ENCODE measurements at places on chromosomes 12 and 14.
A peak's percentile ranks its signal among the peaks of the same experiment; 100 is the strongest.

DNA sequence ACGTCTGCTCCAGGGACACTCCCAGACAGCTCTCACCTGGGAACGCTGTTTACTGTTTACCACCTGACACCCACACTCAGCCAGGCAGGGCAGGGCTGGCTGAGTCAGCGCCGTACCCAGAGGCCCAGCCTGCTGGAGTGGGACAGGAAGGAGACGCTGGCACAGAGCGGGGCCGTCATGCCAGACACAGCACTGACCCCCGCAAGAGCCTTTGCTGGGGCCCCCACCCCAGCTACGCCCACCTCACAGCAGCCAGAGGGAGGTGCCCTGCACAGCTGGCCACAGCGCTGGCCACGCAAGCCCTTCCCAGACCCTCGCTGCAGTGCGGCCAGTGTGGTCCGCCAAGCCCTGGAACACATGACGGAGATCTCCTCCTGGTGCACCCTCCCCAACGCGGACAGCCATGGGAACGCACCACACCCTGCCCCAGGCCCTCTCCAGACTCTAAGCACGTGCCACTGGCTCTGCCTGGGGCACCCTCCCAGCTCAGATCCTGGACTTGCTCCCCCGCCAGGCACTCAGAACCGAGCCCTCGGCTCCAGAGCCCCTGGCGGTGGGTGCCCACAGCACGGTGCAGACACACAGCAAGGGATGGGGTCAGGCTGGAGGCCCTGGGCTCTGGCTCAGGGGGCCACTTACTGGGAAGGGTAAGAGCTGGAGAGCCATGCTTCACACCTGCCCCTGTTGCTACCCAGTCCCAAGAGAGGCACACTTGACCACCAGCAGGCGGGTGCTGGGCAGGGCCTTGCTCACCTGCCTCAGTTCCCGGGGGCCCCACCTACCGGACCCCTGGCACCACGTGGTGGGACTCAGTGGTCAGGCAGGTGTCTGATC is 5.7 kb downstream of the AHNAK2 start:
- DNase-seq: no peak

DNA sequence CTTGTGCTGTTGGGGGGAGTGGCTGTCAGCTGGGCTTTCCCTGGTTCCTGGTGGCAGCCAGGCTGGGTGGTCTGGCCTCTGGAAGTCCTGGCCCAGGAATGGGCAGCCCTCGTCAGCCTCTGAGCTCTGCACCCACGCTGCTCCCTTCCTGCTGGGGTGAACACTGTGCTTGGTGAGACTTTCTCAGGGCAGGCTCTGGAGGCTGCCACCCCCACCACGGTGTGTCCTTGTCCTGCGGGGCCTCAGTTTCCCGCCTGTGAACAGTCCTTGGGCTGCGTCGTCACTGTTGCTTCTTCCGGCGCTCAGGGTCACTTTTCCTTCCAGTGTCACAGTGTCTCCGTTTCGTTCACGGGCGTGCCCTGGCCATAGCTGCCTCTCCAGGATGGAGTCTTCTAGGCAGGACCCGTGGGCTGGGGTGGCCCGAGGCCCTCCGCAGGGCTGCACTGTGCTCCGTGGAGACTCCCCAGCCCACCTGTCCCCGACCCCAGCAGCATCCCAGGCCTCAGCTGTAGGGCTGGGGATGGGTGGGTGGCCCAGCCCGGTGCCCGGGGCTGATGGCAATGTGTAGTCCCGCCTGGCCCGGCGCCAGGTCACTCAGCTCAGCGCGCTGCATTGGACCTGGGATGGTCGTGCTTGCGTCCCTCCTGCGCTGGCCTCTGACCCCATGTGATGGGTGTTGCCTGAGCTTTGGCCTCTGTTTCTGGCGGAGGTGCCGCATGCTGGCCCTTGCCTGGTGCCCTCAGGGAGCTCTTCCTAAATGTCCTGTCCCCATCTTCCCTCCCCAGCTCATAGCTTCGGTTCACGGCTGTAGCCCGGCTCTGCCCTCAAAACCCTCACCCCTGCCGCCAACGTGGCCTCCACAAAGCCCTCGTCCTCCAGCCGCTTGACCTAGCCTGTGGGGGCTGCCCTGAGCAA is 6.8 kb downstream of the KIF26A start:
- DNase-seq: no peak

GRCh38 chr12:59643550-59643949 is 47.7 kb downstream of the SLC16A7 start:
- DNase-seq: no peak

DNA sequence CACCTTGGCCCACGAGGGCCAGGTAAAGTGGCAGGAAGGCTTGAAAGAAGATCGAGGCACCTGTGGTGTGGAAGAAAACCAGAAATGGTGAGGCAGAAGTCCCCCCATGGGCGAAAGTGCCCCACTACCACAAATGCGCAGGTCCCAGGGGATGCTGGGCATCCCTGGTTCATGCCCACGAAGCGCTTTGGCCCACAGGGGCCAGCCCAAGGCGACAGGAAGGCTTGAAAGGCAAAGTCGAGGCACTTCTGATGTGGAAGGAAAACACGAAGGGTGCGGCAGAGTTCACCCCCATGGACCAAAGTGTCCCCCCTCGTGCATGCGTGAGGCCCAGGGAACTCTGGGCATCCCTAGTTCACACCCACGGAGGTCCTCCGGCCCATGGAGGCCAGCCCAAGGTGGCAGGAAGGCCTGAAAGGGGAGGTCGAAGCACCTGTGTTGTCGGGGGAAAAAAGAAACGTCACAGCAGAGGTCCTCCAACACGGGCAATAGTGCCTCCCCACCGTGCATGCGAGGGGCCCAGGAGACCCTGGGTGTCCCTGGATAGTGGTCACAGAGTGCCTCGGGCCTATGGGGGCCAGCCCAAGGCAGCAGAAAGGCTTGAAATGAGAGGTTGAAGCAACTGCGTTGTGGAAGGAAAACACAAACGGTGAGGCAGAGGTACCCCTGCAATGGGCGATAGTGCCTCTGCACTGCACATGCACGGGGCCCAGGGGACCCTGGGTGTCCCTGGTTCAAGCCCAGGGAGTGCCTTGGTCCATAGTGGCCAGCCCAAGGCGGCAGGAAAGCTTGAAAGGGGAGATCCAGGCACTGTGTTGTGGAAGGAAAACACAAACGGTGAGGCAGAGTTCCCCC is 373.9 kb downstream of the ALG10 start:
- no peak for DNase-seq

GRCh38 chr12:93183940-93184671 is 193.6 kb upstream of the NUDT4 start:
- peak; percentile 35 for DNase-seq

- DNase-seq: peak; percentile 62
Observed at GRCh38 chr12:59844750-59845149, 248.9 kb downstream of the SLC16A7 start.

DNA sequence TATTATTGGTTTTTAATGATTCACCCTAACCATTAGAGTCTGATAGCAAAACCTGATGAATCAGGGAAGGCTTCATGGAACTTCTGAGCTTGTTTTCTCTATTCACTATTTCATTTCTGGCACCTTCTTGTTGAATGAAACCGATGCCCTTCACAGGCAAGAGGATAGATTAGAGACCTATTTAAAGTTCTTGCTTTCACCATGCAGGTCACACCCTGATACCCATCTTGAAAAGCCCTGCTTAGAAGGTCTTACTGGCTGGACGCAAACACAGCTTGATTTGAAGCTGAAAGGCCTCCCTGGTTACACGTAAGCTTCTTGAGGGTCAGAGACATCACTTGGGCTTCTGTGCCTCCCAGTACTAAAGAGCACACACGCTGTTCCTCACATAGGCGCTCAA is 29.2 kb downstream of the TMEM229B start:
- DNase-seq: no peak

DNA sequence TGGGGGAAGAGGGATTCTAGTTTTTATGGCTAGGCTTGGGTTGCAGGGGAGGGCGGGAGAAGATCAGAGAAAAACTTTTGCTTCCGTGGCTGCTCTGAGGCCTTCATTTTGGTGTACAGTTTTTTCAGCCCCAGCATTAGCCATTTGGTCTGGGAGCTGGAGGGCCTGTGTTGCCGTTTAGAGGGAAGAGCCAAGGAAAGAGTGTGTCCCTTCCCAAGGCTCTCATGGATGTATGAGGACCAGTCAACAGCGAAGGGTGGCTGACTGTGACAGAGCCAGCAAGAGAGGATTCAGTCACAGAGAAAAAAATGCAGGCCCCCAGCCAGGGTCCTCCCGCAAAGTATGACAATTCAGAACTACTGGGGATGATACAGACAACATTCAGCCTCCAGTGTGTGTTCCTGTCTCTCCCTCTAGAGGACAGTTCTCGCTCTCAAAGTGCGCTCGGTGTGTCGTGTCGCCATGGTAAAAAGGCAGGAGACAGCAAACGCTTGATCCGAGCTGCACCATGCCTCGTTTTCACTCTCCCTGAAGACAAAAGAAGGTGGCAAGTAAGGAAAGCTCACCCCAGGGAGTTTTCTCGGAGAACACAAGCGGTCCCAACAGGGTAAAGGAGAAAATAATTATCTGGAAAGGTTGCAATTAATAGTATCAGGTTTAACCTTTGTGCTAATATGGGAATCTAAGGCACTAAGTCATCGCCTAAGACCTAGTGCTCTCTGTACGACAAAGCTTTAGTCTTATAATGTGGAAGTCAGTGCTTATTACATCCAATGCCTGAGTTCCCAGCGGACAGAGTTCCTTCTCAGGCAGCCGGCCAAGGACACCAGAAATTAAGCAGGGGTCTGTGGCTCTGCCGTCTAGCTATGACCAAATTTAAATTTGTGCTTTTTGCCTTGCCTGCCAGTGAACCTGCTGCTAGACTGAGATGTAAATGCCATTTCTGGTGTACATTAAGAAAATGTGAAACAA is 157.3 kb upstream of the PLXNC1 start:
- DNase-seq: peak; percentile 85

DNA sequence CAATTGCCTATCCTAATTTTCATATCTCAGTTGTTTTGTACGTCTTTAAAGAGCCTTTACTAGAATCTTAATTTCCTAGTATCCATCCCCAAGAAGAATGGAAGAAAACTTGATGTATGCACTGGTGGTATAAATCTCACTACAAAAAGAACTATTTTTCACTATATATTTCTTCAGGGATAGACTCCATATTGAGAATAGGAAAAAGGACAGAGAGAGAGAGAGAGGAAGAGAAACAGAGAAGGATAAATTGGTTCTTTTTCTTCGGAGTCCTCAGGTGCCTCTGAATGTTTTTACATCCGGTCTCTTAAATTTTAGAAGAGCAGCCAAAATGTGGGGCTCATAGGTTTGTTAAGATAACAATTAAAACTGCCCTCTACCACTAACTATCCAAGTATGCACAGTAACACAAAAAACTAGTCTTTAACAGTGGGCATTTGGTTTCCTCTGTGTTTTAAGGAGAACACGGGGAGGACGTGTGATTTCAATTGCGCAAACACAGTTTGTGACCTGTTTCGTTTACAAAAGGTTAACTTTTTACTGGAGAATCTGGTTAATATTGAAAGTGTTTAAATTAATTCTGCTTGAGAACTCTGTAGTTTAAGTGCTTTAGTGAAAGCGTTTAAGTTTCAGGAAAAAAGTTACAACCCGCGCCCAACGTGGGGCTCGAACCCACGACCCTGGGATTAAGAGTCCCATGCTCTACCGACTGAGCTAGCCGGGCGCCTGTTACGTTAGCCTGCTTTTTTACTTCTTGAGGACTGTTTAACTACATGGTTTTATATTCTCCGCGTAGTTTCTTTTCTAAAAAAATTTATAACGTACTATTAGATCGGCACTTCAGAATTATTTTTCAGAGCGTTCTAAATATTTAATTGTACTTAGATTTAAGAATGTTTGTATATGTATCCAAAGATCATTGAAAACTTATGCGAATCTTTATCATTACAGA is 5.1 kb upstream of the PSMA3 start:
- DNase-seq: peak; percentile 65

- peak; percentile 54 for DNase-seq
Observed at GRCh38 chr14:102249041-102249440, 55.9 kb downstream of the MOK start.
